Suppressor macrophage (primary cell): ENCODE measurements at places on chromosomes 1 and 21.

- peak; percentile 65 for DNase-seq
Measured at GRCh38 chr1:100543640-100544039, 5.7 kb downstream of the GPR88 start.

DNA sequence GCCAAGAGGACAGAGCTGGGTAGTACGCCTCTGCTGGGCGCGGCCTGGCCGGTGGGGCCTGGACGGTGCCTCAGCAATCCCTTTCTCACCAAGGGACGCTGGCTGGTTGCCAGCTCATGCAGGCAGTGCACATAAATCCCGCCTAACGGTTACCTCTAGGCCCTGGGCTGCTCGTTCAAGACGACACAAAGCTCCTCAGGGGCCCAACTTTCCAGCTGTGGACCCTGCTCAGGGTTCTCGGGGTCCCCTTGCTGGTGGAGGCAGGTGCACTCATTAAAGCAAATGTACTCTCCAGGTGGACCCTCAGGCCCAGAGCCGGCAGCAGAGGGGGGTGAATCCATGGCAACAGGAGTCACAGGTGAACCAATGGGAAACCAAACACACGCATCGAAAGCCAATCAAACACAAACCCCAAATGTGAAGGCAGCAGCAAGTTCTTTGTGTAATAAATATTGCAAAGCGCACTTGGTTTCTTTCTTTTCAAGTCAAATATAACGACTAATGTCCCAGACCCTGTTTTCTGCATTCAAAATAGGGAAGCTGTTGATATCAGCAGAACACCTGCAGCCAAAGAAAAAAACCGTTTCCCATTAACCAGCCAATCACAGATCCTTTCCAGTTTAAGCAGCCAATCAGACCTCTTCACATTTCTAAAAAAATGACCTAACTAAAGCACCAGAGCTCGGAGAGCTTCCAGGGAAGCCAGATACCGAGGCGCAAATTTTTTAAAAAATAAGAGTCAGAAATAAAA lies 26.1 kb upstream of the CLSTN1 start:
- no peak for DNase-seq

GRCh38 chr1:205716371-205717132 lies 33.4 kb downstream of the NUCKS1 start:
- DNase-seq, result no peak

GRCh38 chr1:37795340-37796125 lies 1.9 kb downstream of the MANEAL start:
- peak; percentile 54 for DNase-seq

DNA sequence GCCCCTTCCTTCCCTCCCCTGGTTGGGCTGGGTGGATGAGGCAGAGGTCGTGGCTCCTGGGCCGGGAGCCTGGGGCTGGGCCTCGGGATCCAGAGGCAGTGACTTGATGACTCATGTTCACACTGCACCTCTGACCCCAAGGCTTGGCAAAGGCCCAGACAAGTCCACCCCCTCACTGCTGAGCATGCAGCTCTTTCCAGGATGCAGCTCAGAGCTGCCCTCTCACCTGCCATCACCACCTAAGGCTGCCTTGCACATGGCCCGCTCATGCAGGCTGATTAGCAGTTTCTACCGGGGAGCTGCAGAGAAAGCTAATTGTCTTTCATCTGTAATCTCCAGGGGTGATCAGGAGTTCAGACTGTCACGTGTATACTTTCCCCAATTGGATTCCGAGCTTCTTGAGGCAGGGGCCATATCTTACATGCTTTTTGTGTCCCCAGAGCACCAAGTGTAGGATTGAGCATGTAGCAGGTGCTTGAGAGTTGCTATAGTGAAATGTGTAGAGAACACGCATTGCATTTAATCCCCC lies 62.1 kb downstream of the LRRN2 start:
- peak; percentile 81 for DNase-seq

DNA sequence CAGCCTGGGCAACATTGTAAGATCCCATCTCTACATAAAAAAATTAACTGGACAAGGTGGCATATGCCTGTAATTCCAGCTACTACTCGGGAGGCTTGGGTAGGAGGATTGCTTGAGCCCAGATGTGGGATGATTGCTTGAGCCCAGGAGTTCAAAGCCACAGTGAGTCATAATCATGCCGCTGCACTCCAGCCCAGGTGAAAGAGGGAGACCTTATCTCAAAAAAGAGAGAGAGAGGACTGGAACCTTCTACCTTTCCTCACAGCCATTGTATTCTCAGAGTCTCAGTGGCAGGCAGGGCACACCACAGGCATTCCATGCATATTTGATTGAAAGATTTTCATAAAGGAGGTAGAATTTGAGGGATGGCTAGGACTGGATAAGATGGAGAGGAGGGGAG lies 78.4 kb downstream of the KIF14 start:
- DNase-seq, result no peak

GRCh38 chr1:193694741-193695140 lies 508.3 kb upstream of the B3GALT2 start:
- no peak for DNase-seq

DNA sequence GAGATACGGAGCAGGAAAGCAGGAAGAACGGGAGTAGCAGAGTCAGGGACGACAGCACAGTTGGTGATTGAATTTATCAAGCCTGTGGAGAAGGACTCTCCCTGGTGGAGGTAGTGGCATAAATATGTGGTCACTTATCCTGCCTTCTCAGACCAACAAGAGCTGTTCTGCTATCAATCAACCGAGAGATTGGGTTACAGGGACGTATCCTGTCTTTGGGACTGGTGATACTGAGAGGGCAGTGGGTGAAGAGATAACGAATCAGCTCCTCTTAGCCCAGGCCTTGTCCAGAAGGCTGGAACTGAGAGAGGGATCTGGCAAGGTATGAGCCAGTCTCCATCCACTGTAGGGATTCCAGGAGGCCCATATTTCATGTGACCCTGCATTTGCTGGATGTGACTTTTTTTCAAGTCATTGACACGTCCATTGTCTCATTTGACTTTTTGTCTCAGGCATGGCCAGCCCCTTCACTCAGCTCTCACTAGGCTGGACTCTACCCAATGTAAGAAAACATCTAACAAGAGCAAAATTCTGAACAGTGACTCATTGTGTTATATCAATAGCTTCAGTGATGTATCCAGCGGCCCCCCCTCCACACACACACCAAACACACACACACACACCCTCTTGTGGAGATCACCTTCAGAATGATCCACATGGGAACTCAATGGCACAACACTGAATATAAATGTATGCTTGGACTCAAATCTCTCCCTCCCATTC lies 11.3 kb downstream of the C1orf116 start:
- no peak for DNase-seq

DNA sequence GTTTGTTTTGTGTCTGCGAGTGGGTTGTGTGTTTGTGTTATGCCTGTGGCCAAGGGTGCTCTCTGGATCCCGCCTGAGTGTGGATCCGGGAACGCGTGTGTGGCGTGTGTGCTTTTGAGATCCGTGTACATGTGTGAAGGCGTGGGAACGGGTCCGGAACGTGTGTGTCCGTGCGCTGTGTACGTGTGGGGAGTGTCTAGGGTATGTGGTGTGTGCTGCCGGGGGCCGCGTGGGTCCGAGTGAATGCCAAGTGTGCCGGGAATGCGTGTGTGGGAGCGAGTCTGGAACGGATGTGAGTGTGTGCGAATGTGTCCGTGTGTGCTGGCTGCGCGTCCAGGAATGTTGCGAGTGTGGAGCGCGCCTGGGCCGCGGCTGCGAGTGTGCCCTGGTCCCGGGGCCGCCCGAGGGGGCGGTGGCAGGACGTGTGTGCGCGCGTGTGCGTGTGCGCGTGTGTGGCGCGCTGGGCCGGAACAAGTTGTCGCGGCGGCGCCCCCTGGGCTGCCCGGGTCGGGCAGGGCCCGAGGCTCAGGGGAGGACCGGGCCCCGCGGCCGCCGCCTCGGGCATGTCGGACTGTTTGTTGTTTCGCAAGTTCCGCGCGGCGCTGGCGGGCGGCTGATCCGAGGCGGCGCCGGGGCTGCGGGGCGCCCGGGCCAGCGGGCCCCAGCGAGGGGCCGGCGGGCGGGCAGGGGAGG lies 953 bp downstream of the PTPRU start:
- peak; percentile 52 for DNase-seq

- peak; percentile 5 for DNase-seq
Measured at GRCh38 chr1:169574336-169574735, 11.9 kb downstream of the F5 start.
